ENCODE measurements at places on chromosomes 4 and X. TPM values are rescaled to one million over a fixed set of nuclear protein-coding genes. Genes with fewer than 3 reads are reported as not detected.

The NCAPG gene
- total RNA-seq: 24.8 TPM

The NLRP2B gene
- total RNA-seq: not detected

The SHROOM3 gene
- 6.6 TPM for total RNA-seq

The NXF3 gene
- not detected for total RNA-seq

The RAI2 gene
- not detected for total RNA-seq

The MUC7 gene
- total RNA-seq: not detected

The DGKK gene
- total RNA-seq: not detected

The OPN1MW gene
- total RNA-seq: not detected

The ADH1B gene
- total RNA-seq: 0.29 TPM

The MID1IP1 gene
- total RNA-seq: 97.7 TPM

The NLGN4X gene
- not detected for total RNA-seq

The PSAPL1 gene
- total RNA-seq: not detected

The ATOH1 gene
- not detected for total RNA-seq

The PDLIM3 gene
- total RNA-seq: 52.8 TPM

The ALAS2 gene
- not detected for total RNA-seq

The RNF212 gene
- total RNA-seq: 1.6 TPM

The BMP3 gene
- not detected for total RNA-seq

The CT45A9 gene
- not detected for total RNA-seq

The ACOX3 gene
- 45.6 TPM for total RNA-seq

The TMSB15A gene
- 7.5 TPM for total RNA-seq

The IGSF1 gene
- not detected for total RNA-seq

The C4orf50 gene
- total RNA-seq: not detected

The ADH7 gene
- not detected for total RNA-seq

The GLOD5 gene
- not detected for total RNA-seq

The MAGEA4 gene
- total RNA-seq: not detected

The FREM3 gene
- not detected for total RNA-seq

The AMER1 gene
- 0.89 TPM for total RNA-seq

The RCHY1 gene
- total RNA-seq: 22.0 TPM

The CRMP1 gene
- 0.58 TPM for total RNA-seq

The RAB9B gene
- total RNA-seq: 1.1 TPM

The MAGEA2B gene
- total RNA-seq: not detected

The IQSEC2 gene
- 17.2 TPM for total RNA-seq

The RS1 gene
- not detected for total RNA-seq

The RBMXL3 gene
- total RNA-seq: not detected
